ENCODE measurements at places on chromosomes 7 and 10. TPM values are rescaled to one million over a fixed set of nuclear protein-coding genes. Genes with fewer than 3 reads are reported as not detected.

PRLHR gene
- not detected for total RNA-seq

HDAC9 gene
- total RNA-seq: 27.5 TPM

EMX2 gene
- 0.98 TPM for total RNA-seq

SLC13A4 gene
- total RNA-seq: not detected

LSM5 gene
- total RNA-seq: 20.1 TPM

TUBAL3 gene
- 1.9 TPM for total RNA-seq

- DNase-seq: peak; percentile 31
Measured at GRCh38 chr7:370259-370625, 80.3 kb downstream of the FOXL3 start.

GRCh38 chr7:155255621-155256020 is 42.1 kb upstream of the INSIG1 start:
- no peak for DNase-seq

- no peak for DNase-seq
Measured at GRCh38 chr10:101140950-101141615, 10.0 kb downstream of the TLX1 start.

DNA sequence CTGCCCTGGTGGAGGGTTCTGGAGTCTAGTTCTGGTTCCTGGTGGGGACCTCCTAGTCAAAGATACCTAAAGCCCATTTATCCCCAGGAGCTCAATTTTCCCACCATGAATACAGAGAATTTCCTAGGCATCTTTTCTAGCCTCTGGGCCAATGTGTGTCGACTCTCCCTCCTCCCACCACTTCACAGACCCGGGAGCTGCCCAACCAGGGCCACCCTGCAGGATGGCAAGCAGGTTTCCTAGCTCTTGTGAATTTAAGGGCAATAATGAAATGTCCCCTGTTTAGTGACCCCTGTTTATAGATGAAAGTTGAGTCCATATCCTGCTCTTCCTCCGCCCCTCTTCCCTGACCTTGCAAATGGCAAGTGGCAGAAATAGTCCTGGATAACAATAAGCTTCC is 9.4 kb downstream of the DLX5 start:
- no peak for DNase-seq

GRCh38 chr7:154304231-154304630 is 252.0 kb downstream of the DPP6 start:
- DNase-seq: no peak

DNA sequence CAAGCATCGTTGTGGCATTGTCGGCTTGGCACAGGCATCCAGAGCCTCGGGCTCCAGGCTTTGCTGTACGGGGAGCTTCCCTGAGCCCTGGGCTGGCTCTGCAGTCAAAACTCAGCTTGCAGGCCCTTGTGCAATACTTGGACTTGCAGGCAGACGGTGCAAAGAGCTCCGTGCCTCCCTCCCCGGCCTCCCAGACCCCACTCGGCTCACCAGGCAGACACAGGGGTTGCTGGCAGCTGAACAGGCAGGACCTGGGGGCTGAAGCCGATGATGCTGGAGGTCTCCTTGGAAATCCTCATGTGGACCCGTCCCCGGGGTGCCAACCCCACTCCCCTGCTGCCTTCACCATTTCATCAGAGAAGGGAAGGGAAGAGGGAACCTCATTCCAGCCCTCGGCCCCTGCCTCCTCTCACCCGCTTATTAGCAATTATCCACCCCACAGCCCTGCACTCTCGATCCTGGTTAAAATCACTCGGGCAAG is 59.6 kb upstream of the GNA12 start:
- DNase-seq: no peak

DNA sequence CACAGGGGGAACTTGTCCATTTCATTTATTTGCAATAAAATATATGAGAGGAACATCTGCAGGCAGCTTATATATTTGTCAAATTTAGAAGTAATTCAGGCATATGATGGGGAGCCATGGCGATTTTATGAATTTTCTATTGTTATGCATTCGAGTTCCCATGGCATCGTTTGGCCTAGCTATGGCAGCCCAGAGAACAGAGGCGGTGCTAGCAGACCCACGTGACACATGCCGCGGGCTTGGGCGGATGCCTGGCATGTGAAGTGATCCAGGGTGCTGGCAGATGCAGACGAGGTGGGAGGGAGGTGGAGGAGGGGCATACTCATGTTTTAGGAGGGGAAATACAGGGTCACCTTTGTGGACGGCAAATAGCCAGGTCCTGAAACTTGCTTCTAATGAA is 560.0 kb upstream of the GALNT17 start:
- no peak for DNase-seq

Data from breast epithelium (tissue), 4 donors.